Vagina (tissue), 2 donors: ENCODE measurements at places on chromosomes 4 and X.

GRCh38 chrX:155086961-155087735, 15.8 kb downstream of the BRCC3 start:
- DNase-seq, result no peak

DNA sequence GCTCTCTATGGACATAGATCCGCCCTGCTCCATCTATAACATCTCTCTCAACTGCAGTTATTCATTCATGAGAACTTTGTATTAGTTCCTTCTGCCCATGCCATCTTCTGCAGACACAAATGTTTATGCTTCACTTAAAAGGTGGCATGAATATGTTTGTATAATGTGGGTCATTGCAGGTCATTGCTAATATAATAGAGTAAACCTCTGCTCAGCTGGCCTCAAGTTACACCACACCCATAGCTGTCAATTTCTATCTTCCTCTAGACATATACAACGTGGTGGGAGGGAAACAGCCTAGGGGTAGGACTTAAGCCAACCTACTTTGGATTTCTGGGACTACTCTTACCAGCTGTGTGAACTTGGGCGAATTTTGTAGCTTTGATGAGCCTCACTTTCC, 129.8 kb downstream of the ATXN3L start:
- no peak for DNase-seq

DNA sequence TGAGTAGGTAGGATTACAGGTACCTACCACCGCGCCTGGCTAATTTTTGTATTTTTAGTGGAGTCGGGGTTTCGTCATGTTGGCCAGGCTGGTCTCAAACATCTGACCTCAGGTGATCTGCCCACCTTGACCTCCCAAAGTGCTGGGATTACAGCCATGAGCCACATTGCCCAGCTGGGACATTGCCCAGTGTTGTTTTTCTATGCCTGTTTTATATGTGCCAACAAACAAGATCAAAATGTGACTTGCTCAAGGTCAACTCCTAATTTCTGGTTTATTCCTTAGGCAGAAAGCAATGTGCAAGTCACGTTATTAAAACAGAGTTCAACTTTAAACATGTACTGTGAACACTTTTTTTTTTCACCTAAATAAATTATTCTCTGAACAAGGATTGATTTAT, 2.7 kb downstream of the LRIT3 start:
- DNase-seq, result no peak

DNA sequence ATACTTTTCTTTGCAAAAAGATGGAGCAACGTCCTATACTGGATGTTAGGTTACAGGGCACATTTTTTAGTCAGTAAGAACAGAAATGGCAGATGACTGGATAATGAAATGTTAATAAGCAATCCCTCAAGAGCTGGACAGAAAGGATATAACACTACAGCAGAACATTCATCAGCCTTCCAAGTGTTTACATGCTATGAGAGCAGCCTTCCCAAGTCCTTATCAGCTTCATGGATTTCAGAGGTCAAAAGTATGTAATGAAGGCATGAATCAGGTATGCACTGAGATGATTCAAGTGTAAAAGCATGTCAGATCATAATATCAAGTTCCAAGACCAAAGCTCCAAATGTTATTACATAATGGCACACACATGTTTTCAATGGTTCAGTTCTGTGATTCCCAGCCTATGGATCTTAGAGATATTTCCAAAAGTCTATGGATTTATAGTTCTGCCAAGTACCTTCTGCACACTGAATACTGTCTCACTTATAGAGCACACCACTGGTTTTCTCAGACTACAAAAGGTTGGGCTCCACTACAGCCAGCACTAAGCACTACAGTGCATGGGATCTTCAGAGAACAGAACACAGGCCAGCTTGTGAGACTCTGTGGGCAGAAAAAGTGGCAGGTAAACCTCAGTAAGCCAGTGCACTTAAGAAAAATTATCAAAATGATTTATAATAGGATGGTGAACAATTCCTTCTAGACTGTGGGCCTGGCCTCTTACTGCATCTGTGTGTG, 49.2 kb downstream of the GPC4 start:
- no peak for DNase-seq

DNA sequence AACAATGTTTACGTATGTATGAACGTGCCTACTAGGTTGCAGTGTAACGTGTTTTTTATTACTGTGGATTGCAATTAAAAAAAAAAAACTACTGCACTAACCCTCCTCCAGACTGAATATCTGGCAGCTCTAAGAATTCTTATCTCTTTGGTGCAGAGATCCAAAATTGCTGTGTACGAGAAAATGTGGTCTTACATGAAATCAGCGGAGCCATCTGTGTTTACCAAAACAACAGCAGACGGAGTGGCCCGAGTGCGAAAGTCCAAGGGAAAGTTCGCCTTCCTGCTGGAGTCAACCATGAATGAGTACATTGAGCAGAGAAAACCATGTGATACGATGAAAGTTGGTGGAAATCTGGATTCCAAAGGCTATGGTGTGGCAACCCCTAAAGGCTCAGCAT, 268.1 kb downstream of the THOC2 start:
- no peak for DNase-seq

GRCh38 chr4:122218762-122219161, 66.6 kb downstream of the BLTP1 start:
- no peak for DNase-seq

DNA sequence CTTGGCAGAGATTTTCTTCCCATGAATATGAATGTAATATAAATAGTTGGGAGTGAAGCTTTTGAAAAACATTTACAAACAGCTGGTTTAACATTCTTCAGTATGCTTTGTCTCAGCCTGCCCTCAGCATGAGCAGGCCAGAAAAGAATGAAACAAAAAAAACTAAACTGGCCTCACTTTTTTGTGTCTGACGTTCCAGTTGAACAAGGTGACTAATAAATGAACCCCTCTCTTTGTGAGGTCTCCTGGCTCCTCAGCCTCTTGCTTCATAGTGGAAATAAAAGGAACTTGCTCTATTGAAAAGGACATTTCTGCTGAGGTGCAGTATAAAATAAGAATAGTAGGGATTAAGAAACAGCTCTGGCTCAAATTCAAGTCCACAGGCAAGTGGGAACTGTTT, 9.4 kb downstream of the CHST7 start:
- no peak for DNase-seq

- DNase-seq, result no peak
Observed at GRCh38 chr4:169342906-169343564, 72.3 kb upstream of the SH3RF1 start.

- no peak for DNase-seq
Observed at GRCh38 chr4:138199568-138200235, 42.4 kb downstream of the SLC7A11 start.
